Activated CD4-positive, CD25-positive, alpha-beta regulatory T cell treated with anti-CD3 and anti-CD28 coated beads, Interleukin-2, amount 50 U/mL, for 24 hours (primary cell): ENCODE measurements at places on chromosomes 13 and 19.
A peak's percentile ranks its signal among the peaks of the same experiment; 100 is the strongest.

- peak; percentile 37 for ATAC-seq
Measured at GRCh38 chr19:49422407-49423070, 702 bp downstream of the PTH2 start.

DNA sequence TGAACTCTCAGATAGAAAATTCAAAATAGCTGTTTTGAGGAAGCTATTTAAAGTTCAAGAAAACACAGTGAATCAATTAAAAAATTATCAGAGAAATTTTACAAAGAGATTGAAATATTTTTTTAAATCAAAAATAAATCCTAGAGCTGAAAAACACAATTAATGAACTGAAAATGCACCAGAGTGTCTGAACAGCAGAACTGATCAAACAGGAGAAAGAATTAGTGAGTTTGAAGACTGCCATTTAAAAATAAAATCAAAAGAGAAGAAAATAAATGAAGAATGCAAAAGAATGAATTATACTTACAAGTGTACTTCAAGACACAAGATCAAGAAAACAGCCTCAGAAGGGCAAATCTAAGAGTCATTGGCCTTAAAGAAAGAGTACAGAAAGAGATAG, 1000.2 kb upstream of the ATXN8OS start:
- ATAC-seq, result no peak

DNA sequence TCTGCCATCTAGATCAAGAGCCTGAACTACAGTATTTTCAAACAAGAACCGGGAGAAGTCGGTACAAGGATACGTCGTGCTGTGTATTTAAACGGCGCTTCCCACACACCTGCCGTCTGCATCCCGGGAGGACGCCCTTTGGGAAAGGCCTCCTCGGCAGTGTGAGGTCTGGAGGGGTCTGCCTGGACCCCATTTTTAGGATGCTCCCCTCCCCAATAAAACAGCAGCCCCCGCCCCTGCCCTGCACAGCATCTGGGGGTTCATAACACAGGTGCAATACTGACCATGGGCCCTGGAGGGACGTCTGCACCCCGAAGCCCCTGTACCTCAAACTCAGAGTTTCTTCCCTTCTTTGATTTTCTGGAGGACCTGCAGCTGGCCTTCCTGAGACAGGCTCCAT, 4.1 kb upstream of the C13orf46 start:
- ATAC-seq, result no peak

- ATAC-seq, result no peak
Measured at GRCh38 chr13:90968166-90968904, 379.2 kb upstream of the MIR17HG start.

DNA sequence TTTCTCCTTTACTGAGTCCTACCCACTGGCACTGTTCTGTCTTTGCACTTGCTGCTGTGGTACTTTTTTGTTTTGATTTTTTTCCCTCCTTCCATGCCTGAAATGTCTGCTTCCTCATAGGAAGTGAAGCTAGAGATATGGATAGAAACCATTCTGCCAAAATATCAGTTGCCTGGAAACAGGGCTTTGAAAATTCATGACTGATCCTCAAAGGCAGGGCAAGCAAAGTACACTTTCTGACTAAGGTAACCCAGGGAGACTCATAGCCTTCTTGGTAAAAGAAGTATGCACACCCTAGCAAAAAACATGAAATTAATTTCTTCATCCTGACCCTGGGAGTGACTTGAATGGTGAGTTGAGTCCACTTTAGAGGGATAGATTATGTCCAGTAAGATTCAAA, 329.8 kb downstream of the MYO16 start:
- no peak for ATAC-seq

- no peak for ATAC-seq
Measured at GRCh38 chr13:53298396-53298795, 269.8 kb downstream of the OLFM4 start.

DNA sequence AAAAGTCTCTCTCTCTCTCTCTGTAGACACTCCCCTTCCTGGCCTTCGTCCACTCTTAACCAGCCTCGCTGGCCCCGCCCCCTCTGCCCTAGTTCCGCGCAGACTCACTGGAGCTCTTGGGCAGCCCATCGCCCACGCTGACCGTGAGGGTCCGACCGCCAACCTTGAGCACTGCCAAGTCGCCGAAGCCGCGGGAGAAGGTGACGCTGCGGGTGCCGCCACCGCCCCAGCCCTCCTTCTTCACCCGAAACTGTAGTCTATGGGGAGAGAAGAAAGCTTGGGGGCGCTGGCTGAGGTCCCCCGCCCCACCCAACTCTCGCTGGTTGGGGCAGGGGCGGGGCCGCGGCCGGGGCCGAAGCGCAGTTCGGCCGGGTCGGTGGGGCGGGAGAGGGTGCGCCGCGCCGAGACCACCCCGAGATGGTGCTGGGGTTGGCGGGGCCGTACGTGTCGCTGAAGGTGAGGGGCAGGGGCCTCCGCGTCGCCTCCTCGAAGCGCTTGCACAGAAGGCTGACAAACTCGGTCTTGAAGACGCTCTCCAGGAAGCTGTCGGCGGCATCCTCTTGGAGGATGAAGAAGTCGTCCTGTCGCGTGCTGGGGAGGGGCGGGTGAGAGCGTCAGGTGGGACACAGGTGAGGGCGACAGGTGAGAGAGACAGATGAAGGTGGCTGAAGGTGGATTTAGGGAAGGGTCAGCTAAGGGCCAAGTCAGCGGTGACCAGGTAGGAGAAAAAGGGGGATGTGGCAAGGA, 12.6 kb upstream of the ZNF414 start:
- ATAC-seq, result no peak

GRCh38 chr19:5138606-5139582, 170.0 kb downstream of the KDM4B start:
- peak; percentile 84 for ATAC-seq

DNA sequence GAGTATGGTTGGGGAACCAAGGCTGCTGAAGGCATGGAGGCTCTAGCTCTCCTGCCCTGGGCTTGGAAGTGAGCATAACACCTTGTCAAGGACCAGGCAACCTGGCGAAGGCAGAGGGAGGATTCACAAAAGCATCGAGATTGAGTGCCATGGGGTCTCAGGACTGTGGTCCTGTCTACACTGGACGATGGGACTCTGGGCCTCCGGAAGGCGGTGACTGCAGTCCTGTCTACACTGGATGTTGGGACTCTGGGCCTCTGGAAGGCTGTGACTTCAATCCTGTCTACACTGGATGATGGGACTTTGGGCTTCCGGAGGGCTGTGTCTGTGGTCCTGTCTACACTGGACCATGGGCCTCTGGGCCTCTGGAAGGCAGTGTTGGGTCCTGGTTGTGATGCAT, 290.4 kb downstream of the TEX29 start:
- no peak for ATAC-seq

- ATAC-seq, result peak; percentile 75
Measured at GRCh38 chr13:97141564-97142005, 80.5 kb upstream of the MBNL2 start.

GRCh38 chr19:41886761-41887710, 4.1 kb downstream of the ARHGEF1 start:
- peak; percentile 25 for ATAC-seq

DNA sequence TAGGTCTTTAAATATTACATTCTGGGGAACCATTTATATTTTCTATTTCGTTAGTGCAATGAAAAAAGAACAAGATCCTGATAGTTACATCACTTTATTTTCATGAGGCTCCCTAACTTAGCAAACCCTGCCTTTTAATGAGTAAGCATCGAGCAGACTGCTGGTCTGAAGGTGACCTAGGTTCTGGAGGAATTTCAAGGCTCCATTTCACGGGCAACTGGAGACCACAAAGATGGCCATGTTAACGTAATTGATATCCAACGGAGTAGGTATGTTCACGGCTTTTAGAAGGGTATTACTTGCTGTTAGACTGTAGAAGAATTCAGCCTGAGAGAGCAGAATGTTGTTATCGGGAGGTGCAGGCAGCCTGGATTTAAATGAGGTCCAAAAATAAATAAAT, 1597.6 kb downstream of the EFNB2 start:
- no peak for ATAC-seq

DNA sequence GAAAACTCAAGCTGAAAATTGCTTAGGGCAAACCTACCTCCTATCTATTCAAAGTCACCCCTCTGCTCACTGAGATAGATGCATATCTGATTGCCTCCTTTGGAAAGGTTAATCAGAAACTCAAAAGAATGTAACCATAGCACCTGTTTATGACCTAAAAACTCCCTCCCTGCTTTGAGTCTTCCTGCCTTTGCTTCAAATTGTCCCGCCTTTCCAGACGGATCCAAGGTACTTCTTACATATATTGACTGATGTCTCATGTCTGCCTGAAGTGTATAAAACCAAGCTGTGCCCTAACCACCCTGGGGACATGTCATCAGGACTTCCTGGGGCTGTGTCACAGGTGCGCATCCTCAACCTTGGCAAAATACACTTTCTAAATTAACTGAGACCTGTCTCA, 118.6 kb downstream of the TBC1D4 start:
- ATAC-seq, result no peak

DNA sequence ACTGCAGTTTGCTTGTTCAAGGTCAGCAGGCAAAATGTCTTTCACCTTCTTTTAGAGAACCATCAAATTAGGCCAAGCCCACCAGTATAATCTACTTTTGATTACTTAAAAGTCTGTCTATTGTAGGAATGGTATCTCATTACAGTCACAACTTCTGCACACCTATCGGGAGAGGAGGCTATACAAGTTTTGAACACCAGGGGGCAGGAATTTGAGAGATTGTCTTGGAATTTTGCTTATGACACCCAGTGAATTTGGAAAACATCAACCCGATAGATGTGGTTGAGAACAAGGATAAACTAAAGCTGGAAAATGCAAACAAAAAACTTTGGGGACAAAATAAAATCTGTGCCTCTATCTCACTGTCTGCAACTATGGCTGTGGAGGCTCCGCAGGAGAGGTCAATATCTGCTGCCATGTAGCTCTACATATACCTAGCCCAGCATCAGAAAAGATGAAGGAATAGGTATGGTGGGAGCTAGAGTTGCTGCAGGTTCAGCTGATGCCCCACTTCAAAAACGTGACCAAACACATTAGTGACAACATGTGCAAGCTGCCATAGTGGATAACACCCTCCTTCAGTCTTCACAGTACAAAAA, 1299.2 kb upstream of the SPRY2 start:
- no peak for ATAC-seq

DNA sequence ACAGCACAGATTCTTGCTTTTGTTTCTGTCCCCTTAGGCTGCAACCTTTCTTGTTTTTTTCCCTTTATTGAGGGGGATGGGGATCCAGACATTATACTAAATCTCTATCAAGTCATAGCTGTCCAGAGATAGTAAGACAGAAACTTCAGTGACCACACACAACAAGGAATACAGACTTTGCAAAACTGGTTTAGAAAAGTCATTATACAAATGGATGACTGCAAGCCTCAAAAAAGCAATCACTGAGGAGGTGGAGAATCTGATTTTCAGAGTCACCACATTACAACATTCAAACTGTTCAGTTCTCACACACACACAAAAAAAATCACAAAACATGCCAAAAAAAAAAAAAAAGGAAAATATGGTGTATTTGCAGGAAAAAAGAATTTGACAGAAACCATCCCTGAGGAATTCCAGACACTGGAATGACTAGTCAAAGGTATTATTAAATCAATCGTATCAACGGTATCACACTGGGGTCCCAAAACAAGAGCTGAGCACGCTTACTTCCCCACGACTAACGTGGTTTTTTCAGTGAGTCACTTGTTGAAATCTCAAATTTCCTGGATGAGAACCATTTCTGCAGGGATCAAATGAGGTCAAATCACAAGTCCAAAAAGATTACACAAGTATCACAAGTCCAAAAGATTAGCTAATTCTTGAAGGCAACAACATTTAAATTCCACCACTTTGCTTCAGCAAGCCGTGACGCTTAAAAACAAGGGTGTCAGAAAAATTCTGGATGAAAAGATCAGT, 41.2 kb downstream of the USP12 start:
- no peak for ATAC-seq

DNA sequence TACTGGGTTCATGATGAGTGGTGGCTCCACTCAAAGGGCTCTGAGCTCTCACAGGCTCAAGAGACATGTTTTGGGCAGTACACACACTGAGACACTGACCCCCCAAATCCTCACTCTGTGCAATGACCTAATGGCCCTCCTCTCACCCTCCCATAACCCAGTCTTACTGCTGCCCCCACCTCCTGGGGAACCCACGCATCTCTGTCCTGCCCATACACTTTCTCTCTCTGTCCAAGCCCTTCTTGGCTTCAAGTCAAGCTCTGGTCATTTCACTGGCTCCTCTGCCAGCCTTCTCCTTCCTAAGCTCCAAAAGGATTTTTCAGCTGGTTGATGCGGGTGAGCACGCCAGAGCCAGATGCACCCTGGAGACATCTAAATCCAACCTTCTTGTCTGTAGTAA, 187.9 kb upstream of the TSHZ3 start:
- no peak for ATAC-seq

GRCh38 chr19:57096685-57097361, 23.0 kb upstream of the USP29 start:
- ATAC-seq, result no peak

DNA sequence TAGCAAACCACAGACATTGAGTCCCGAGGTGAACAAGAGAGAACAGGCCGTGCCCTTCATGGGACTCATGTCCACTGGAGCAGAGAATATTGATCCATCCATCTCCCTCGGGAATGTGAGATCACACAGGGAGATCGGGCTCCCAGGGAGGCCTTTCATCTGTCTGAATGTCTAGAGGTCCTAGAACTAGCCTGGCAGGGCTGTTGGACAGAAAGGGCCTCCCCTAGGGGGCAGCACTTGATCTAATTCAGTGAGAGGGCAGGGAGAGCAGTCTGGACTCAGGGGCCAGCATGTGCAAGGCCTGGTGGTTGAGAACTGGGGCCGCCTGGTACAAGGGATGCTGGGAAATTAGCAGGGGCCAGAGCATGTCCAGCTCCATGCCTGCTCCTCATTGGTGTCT, 4.3 kb downstream of the RUVBL2 start:
- ATAC-seq, result no peak

DNA sequence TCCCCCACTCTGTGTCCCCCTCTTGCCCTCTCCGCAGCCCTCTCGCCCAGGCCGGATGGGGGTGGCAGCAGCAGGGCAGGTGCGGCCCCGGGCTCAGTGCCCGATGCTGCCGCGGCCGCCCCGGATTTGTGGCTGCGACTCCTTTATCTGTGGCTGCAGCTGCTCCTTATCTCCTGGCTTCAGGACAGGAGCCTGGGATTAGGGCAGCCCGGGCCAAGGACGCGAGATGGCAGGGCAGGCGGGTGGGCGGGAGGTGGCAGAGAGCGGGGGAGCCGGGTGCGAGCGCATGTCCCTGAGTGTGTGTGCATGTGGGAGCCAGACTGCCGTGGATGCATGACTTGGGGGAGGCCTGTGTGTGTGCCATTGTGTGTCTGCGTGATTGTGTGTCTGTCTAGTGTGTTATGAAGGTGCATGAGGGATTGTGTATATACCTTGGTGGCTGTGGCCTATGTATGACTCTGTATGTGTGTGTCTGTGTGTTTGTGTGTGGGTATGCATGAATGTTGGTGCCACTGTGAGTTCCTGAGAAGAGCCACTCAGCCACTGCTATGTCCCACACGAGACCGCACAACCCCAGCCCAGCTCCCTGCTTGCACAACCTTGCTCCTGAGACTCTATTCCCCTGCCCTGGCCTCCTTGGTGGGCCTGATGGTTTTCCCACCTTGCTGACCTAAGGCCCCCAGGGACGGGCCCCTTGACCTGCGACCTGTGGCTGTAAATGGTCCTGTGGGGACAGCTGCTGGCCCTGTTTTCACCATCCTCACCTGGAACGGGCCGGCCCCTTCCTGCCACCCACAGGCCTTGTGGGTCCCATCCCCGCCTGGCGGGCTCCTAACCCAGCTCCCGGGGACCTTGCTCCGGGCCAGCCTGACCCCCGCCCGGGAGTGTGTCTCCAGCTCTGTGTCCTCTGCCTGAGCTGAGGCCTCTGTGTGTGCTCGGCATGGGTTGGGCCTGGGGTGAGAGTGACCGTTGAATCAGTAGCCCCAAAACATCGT, 5.3 kb upstream of the NRTN start:
- ATAC-seq, result no peak
